ENCODE measurements at places on chromosomes 16 and 17.

DNA sequence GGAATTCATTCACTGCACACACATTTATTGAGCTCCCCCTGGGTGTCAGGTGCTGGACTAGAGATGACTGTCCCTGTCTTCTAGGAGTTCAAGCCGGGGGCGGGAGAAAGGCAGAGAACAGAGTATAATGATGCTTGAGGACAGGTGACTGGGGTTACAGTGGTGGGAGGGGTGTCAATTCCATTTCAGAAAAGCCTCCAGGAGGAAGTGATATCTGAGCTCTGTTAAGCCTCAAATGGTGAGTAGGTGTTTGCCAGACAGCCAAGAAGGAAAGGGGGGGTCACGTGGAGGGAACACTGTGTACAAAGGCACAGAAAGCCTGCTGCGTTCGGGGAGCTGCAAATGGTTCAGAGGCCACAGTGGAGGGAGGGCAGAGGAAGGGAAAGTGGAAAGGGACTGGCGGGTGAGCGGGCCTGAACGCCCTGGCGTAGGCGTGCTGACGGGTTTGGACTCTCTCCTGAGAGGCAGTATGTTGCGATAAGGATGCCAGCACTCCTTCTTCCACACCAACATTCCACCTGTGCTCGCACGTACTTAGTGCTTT is 9.7 kb upstream of the NXPH3 start:
- no peak for DNase-seq

- DNase-seq = no peak
Observed at GRCh38 chr17:56316604-56317003, 163.3 kb downstream of the ANKFN1 start.

DNA sequence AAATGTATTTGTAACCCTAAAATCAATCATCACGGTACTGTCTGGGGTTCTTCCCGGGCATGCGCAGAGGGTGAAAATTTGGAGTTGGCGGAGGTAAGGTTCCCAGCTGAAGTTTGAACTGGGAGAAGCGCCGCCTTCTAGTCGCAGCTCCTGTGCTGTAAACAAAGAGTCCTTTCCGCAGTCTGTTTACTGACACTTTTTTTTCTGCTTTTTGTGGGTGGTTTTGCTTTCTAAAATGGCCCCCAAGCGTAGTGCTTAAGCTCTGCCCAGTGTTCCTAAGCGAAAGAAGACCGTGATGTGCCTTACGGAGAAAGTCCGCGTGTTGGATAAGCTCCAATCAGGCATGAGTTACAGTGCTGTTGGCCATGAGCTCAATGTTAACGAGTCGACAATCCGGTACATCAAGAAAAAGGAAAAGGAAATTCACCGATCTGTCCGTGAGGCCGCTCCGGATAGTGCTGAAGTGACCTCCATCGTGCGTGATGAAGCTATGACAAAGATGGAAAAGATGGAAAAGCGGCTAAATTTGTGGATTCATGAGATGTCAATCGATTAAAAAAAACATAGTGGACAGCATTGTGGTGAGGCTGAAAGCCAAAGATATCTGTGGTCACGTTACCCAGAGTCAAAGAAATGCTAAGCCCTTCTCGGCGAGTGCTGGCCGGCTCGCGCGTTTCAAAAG is 570 bp upstream of the CFDP1 start:
- no peak for DNase-seq

- no peak for DNase-seq
Observed at GRCh38 chr16:74501484-74502478, 80.5 kb upstream of the CLEC18B start.

DNA sequence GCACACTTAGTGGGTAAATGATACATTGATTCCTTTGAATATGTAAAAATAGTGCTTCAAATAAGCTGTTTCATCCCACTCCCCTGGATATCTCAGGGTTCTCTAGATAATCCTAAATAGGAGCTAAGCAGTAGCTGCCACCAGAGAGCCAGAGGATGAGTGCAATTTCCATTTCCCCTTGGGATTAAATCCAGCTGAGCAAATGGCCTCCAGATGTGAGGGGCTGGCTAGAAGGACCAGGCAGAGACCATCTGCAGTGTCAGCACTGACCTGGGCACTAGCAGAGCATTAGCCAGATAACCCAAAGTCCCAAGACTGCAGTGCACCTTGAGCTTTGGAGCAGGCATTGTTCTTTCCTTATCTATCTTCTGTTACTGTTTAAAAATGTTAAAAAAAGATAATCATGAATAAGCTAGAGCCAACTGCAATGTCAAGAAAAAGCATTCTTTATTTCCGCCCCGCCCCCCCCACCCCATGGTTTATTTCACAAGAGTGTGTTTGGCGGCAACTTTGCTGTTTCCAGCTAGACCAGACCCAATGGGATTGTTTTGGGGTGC is 19.5 kb downstream of the GPR179 start:
- DNase-seq = no peak

DNA sequence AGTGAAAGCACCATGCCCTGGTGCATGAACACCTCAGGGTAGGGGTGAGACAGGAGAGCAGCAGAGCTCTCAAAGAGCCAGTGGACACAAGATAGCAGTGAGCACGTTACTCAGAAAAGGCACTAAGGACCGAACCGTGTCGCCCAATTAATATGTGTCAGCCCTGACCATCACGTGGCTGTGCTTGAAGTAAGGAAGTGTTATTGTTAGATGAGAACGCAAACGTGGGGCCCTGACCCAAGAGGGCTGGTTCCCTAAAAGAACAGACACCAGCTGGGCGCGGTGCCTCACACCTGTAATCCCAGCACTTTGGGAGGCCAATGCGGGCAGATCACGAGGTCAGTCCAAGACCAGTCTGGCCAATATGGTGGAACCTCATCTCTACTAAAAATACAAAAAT is 16.3 kb downstream of the AXIN1 start:
- DNase-seq = no peak

DNA sequence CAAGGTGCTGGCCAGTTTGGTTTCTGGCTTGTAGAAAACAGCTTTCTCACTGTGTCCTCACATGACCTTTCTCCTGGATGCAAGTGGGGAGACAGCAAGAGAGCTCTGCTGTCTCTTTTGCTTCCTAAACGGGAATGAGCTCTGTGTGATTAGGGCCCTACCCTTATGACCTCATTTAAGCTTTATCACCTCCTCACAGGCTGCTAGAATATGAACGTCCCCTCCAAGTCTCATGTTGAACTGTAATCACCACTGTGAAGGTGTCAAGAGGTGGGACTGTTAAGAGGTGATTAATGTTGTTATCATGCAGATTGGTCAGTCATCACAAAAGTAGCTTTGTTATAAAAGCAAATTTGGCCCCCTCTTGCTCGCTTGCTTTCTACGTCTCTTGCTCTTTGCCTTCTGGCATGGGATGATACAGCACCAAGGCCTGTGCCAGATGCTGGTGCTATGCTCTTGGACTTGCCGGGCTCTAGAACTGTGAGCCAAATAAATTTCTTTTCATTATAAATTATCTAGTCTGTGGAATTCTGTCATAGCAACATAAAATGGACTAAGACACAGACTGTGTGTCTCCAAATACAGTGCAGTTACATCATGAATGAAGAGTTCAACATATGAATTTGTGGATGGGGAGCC is 14.8 kb upstream of the POLR3E start:
- DNase-seq = no peak
